ENCODE measurements at places on chromosomes 11 and 22. TPM values are rescaled to one million over a fixed set of nuclear protein-coding genes. Genes with fewer than 3 reads are reported as not detected.

VPREB3 gene
- total RNA-seq = not detected

TUBA8 gene
- total RNA-seq = 1.0 TPM

ELFN2 gene
- 0.06 TPM for total RNA-seq

CALCA gene
- not detected for total RNA-seq

OR4C6 gene
- not detected for total RNA-seq

CASP5 gene
- not detected for total RNA-seq

LYVE1 gene
- 1.4 TPM for total RNA-seq

FOLH1 gene
- 0.16 TPM for total RNA-seq

KIRREL3 gene
- total RNA-seq = not detected

MIF gene
- 164 TPM for total RNA-seq

SLC17A6 gene
- not detected for total RNA-seq

PRDM11 gene
- 11.0 TPM for total RNA-seq

GTSE1 gene
- 10.0 TPM for total RNA-seq

SLC7A4 gene
- not detected for total RNA-seq

SYNGR1 gene
- 1.5 TPM for total RNA-seq

SLC22A6 gene
- total RNA-seq = not detected

KRTAP5-10 gene
- total RNA-seq = not detected

TYR gene
- total RNA-seq = not detected

KRTAP5-1 gene
- total RNA-seq = not detected

PRRG4 gene
- 1.2 TPM for total RNA-seq

AMOTL1 gene
- 47.6 TPM for total RNA-seq

HYLS1 gene
- 7.7 TPM for total RNA-seq

ARHGAP20 gene
- total RNA-seq = 0.16 TPM

BBS1 gene
- 12.5 TPM for total RNA-seq

FLRT1 gene
- not detected for total RNA-seq

BDNF gene
- total RNA-seq = 0.88 TPM

SCUBE1 gene
- total RNA-seq = 0.16 TPM

PRR33 gene
- not detected for total RNA-seq

MS4A6E gene
- not detected for total RNA-seq

SLC22A12 gene
- not detected for total RNA-seq

RAB3IL1 gene
- 2.8 TPM for total RNA-seq

ZNF143 gene
- total RNA-seq = 37.8 TPM

ABCG4 gene
- total RNA-seq = under 0.01 TPM

C11orf65 gene
- not detected for total RNA-seq

CPT1B gene
- 6.8 TPM for total RNA-seq

CBLIF gene
- total RNA-seq = not detected

TRIM48 gene
- not detected for total RNA-seq

PLAAT4 gene
- 2.5 TPM for total RNA-seq

TEX54 gene
- not detected for total RNA-seq

F2 gene
- not detected for total RNA-seq

SLC5A12 gene
- total RNA-seq = not detected

OR51E2 gene
- not detected for total RNA-seq

SCN2B gene
- total RNA-seq = not detected

SPDYC gene
- not detected for total RNA-seq

IGLL1 gene
- not detected for total RNA-seq

DKK3 gene
- 408 TPM for total RNA-seq

KRTAP5-8 gene
- total RNA-seq = not detected

OR52A1 gene
- total RNA-seq = not detected

APLNR gene
- 11.5 TPM for total RNA-seq

NCAM1 gene
- total RNA-seq = 0.65 TPM

MOGAT2 gene
- total RNA-seq = not detected

PHOX2A gene
- total RNA-seq = not detected

HOATZ gene
- not detected for total RNA-seq

ARRB1 gene
- total RNA-seq = 301 TPM

FREY1 gene
- 0.49 TPM for total RNA-seq

MS4A2 gene
- not detected for total RNA-seq

ENTHD1 gene
- not detected for total RNA-seq

SLC5A1 gene
- total RNA-seq = not detected

All from bladder microvascular endothelial cell (primary cell).